ENCODE measurements at places on chromosomes 13 and 19.

- DNase-seq = no peak
Measured at GRCh38 chr13:73366241-73366640, 307.4 kb downstream of the KLF5 start.

GRCh38 chr13:23593148-23593547, 22.9 kb downstream of the TNFRSF19 start:
- no peak for DNase-seq

DNA sequence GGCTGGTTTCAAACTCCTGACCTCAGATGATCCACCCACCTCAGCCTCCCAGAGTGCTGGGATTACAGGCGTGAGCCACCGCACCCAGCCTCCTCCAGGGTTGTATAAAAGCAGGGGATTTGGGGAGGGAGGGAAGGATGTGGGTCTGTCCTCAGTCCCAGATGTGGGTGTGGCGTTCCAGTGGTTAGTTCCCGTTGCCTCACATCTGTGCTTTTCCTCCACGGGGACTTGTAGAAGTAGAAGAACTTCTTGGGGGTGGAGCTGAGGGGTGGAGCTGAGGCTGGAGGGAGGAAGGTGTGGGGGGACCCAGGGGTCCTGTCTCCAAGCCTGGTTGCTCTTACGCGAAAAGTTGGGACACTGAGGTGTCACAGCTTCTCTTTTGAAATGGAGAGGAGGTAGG, 514 bp upstream of the MCEMP1 start:
- no peak for DNase-seq

- no peak for DNase-seq
Measured at GRCh38 chr13:75806117-75806516, 170.0 kb downstream of the LMO7 start.

GRCh38 chr19:38134540-38135149, 89.4 kb downstream of the DPF1 start:
- no peak for DNase-seq

GRCh38 chr19:53019684-53020083, 6.0 kb downstream of the ERVV-1 start:
- DNase-seq = no peak

GRCh38 chr19:22144394-22144793, 52.4 kb downstream of the ZNF676 start:
- no peak for DNase-seq

DNA sequence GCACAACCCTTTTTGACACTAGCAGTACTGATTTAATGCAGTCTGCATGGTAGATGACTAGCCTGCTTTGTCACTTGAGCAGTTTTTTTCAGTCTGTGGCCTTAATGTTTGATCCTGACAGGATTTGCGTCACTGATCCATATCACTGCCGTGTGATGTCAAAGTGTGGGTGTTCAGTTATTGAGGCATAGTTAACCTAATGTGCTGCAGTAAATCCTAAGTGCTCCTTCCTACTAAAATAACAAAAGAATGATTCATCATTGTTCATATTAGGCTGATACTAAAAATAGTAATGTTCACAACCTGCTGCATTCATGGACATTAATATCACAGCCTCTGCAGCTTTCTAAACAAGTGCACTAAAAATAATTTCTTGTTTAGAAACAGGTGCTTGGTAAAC, 121.9 kb upstream of the MLNR start:
- no peak for DNase-seq

DNA sequence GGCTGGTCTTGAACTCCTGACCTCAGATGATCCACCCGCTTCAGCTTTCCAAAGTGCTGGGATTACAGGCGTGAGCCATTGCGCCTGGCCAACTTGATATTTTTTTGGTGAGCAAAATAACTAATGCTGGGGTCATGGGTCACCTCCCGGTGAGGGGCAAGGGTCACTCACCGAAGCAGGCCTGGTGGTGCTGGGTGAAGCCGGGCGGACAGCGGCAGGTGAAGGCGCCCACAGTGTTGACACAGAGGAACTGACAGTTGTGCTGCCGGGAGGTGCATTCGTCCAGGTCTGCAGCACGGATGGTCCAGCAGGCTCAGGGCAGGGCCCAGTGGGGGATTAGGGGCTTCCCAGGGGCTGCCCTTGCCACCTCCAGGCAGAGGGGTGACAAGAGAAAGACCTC, 28.3 kb downstream of the CCL25 start:
- DNase-seq = no peak

All from stimulated activated CD8-positive, alpha-beta memory T cell treated with anti-CD3 and anti-CD28 coated beads, Interleukin-12 subunit alpha, Interleukin-12 subunit beta, amount 100 ng/mL, for 1 hour (primary cell).